ENCODE measurements at places on chromosomes 5 and 9.

GRCh38 chr9:108867829-108868228, 5.8 kb downstream of the ACTL7A start:
- no peak for DNase-seq

DNA sequence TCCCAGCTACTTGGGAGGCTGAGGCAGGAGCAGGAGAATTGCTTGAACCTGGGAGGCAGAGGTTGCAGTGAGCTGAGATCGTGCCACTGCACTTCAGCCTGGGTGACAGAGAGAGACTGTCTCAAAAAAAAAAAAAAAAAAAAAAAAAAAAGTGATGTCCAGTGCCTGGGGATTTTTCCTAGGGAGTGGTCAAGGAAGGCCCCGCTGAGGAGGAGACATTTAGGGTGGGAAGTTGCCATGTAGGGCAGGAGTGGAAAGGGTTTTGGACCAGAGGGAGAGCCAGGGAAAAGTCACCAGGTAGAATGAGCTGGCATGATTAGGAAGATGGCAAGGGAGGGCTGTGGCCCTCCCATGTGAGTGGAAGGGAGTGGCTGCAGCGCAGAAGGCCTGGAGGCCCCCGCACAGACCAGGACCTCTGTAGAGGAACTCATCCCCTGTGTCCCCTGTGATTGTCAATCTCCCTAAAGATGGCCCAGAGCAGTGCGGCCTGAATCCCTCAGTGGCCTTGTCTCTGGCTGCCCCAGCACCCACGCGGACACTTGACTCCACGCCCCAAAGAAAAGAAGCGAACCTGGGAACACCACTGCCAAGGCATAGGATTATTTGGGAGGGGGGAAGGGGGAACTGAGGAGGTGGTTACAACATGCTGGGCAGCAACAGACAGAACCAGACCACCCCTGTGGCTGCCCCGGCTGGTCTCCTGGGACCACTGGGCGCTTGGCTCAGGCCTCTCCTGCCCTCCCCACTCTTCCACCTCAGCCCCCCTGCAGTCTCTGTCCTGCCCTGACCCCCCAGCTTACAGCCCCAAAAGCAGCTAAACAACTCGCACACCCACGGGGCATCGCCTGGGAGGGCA, 2.6 kb upstream of the SQSTM1 start:
- DNase-seq: no peak

DNA sequence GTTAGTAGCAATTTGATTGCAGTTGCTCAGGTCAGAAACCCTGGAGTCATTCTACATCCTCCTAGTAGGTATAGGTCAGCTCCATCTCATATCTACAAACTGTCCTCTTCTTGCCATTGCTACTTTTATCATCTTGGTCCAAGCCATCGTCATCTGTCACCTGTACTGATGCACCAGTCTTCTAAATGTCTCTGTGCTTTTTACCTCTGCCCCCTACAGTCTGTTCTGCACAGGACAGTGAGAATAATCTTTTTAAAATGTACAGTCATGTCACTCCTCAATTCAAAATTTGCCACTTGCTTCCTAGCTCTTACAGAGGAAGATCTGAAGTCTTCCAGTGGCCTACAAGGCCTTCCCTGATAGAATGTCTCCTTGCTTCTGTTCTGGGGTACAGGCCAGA, 6.8 kb downstream of the NNT start:
- no peak for DNase-seq

GRCh38 chr5:158837908-158838307, 261.8 kb downstream of the EBF1 start:
- DNase-seq: no peak

DNA sequence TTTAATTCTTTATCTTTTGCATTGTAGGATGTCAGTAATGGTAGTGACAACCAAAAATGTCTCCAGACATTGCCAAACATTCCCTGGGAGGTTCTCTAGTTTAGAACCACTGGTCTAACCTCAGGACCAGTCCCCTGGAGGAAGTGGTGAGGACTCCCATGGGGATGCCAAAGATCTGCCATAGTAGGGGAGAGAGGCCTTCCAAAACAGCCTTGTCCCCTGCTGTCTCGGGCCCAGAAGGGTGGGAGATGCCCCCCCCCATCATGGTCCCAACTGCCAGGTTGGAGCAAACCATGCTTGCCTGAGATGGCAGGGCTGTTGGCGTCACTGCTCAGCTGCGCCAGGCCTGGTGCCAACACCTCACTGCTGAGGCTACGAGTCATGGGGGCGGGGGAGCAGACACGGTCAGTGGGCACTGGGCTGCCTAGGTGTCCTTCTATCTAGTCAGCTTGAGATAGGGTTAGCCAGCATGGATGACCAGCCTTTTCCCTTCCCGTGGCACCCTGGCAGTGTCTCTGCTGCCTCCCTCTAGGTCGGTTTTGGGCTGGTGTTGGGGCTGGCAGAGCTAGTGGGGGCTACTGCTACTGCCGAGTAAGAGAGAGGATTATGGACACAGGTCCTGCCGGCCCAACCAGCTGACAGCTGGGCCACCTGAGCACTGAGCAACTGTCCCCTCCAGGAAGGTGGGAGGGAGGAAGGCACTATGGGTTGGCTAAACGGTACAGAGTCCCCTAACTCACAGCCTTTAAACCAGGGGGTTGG, 8.3 kb upstream of the CXXC5 start:
- DNase-seq: no peak

- no peak for DNase-seq
Observed at GRCh38 chr5:78647838-78648358, 674 bp downstream of the LHFPL2 start.
